Skeletal muscle cell (primary cell): ENCODE measurements at places on chromosomes 13 and 19.

GRCh38 chr19:16342002-16342715 is 17.5 kb downstream of the KLF2 start:
- DNase-seq, result no peak

DNA sequence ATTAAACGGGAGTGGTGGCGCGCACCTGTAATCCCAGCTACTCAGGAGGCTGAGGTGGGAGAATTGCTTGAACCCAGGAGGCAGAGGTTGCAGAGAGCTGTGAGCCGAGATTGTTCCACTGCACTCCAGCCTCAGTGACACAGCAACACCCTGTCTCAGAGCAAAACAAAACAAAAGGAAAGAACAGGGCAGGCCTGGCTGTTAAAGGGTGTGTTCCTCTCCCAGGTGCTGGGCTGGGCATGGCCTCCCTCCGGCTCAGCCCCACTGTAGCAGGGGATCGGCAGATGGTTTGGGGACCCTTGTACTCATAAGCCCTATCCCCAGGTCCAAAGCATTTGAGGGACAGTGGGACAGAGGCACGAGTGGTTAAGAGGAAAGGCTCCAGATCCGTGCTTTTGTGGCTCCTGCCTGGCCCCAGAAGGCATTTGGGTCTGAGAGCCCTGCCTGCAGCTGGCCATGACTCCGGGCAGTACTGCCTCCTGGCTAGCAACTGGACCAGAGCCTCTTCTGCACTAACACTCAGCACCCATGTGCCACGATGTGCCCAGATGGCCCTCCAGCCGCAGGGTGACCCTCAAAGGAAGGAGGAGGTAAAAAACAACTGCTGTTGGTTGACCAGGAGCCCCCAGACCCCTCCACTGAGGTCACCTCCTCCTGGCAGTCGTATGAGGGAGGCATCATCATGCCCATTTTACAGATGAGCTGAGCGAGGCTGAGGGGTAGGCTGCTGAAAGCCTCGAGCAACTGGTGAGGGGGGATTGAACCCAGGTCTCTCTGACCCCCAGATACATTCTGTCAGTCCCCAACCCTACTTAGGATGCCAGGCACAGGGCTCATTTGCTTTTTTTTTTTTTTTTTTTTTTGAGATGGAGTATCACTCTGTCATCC is 10.0 kb downstream of the RFX1 start:
- no peak for DNase-seq

GRCh38 chr13:84446972-84447639 is 564.8 kb upstream of the SLITRK1 start:
- peak; percentile 90 for DNase-seq

DNA sequence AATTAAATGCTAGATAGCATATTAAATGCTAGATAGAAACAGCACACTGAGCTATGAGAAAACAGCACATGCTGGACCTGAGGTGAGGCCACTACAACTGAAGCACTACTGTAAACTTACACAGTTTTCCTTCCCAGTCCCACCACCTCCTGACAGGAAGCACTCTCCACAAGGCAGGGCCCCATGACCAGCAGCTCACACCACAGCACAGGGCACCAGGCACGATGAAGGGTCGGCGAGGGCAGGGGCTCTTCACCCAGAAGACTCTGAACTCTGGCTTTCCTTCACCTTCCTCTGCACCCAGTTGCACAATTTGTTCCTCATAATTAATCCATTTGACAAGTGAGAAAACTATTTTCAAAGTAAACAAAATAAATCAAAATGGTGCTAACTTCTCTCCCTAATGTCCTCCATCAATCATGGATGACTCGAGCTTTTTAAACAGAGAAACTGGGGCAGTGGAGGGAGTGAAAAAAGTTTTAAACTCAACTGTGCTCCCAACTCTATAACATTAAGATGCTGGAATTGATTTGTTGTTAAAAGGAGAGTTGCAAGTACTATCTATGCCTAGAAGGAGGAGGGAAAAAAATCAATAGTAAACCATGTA is 568.7 kb downstream of the UQCRFS1 start:
- no peak for DNase-seq

DNA sequence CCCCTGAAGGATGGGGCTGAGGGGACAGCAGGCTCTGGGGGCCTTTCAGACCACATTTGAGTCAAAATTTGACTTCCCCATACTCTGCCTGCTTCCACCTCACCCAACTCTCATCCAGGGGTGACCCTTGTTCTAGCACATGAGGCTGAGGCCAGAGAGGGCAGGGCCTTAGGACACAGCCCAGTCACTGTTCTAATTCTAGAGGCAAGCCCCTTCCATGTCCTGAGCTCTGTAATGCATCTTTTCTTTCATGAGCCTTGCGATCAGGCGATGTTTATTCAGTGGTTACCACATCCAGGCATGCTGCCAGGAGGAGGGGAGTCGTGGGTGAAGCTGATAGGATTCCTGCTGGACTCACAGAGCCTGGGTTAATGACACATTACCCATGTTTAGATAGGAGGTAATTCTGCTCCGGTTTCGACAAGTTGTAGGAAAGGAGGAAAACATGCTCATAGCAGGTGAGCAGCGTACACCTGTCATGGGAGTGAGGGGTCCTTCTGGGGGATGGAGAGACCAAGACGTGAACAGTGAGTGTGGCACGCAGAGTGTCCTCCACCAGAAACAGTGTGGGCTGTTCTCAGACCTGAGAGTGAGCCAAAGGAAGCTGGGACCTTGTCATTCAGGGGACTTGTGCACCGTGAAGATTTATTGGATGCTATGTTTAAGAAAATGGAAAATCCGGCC is 9.3 kb downstream of the RPS9 start:
- DNase-seq, result peak; percentile 89

DNA sequence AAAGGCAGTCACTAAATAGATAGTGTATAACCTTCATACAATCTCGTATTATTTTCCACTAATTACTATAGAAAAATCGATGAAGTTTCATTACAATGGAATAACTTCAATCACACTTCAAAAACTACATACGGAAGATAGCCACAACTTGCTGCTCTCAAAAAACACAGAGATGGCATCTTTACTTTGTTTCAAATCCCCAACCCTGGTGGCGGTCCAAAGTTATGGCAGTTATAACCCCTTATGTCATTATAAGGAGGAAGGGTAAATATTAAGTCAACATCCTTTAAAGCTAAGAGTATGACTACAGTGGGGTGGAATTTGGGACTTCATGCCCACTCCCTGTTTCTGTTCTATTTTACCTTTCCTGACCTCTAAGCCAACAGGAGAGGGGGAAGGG is 146.5 kb downstream of the LACC1 start:
- DNase-seq, result no peak

- DNase-seq, result no peak
These were observed 222.7 kb upstream of the SOX1 start for GRCh38 chr13:111844222-111844671.

GRCh38 chr19:57334191-57334590 is 13.9 kb downstream of the ZNF543 start:
- DNase-seq, result no peak

- no peak for DNase-seq
These were observed 25.2 kb upstream of the KATNAL1 start for GRCh38 chr13:30332456-30333143.

DNA sequence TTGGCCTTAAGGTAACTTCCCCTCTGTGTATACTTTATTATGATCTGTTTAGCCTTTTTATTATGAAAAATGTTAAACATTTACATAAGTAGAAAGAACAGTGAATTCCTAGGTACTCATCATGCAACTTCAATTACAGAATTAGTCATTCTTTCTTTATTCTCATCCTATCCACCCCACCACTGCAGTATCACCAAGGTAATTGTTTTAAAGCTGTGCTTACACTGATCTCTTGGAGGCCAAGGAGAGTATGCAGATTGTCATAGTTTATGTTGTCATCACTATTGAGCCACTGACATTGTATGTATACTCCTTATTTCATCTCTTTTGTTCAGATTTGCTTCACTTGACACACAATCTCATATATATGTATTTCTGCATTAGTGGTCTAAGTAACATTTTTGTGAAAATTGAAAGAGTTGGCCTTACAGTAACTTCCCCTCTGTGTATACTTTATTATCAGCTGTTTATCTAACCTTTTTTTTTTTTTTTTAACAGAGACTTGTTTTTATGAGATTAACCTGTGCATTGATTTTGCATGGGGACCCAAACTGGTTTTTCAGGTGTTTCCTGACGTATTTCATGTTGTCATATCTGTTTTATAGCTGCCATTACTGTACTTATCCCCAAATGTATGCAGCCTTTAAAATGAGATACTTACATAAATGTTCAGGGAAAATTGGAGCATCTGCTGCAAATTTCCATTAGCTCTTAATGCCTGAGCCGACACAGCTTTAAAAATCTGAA is 4.5 kb downstream of the ZNF507 start:
- no peak for DNase-seq

GRCh38 chr19:33564836-33565338 is 43.3 kb upstream of the PEPD start:
- DNase-seq, result no peak

DNA sequence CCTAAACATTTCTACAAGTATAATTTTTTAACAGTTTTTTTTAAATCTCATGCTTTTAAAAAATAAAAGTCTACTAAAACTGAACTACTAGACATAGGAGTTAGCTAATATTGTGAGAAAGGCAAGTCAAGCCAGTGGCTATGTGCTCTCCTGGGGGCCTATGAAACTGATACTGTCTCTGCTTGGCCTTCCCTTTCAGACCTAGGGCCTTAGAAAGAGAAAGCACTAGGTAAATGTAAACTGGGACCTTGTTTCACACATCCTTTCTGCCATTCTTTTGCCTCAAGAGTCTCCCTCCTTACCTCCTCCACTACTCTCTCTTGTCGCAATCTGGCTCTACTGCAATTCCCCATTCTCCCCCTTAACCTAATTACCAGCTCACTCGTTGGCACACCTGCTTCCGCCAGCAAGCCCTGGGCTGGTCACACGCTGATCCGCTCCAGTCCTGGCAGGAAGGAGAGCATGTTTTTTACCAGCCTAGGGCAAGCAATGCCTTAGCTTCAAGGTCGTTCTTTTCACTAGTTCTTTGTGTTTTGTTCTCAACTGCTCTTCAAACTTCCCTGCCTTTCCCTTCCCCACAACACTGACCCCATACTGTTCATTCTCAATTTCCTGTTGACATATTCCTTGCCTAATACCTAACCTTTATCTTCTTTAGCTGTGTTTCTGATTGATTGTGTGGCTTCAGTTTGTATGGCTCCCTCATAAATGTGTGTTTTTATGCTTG is 23.1 kb downstream of the TBC1D4 start:
- DNase-seq, result no peak

DNA sequence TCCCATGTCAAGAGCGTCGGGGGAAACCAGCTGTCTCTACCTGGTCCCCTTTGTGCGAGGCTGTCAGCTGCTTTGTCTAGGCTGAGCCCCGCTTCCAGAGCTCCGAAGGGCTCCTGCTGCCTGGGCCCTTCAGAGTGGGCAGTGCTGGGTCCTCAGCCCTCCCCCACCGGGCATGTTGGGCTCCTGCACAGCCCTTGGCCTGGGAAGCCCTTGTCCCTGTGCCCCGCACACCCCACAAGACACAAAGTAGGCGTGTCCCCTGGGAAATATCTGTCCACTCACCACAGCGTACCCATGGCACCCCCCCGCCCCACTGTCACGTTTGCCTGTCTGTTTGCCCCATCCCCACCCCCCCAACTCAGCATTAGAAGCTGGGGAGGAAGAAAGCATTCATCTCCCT is 39.6 kb upstream of the RANBP3 start:
- DNase-seq, result no peak

GRCh38 chr13:50387051-50387581 is 371.9 kb downstream of the KCNRG start:
- no peak for DNase-seq

GRCh38 chr13:42991898-42992763 is at the start of gene EPSTI1:
EPSTI1 (minus strand) TSS chr13:42992241; CDS start chr13:42992165, 76 bp downstream.
- DNase-seq, result no peak

- no peak for DNase-seq
These were observed 5.7 kb downstream of the FPR3 start for GRCh38 chr19:51800473-51801244.
